Motor neuron (in vitro differentiated cells): ENCODE measurements at places on chromosomes 4 and X. TPM values are rescaled to one million over a fixed set of nuclear protein-coding genes. Genes with fewer than 3 reads are reported as not detected.

CSAG3 gene
- not detected in 2 replicates for total RNA-seq

HDX gene
- 5.7 and 10.6 TPM in 2 replicates for total RNA-seq

BEX3 gene
- 425 and 433 TPM in 2 replicates for total RNA-seq

STATH gene
- total RNA-seq, result not detected in 2 replicates

FAM184B gene
- 0.63 and 0.65 TPM in 2 replicates for total RNA-seq

GATA1 gene
- total RNA-seq, result 0.16 TPM in 1 of 2 replicates, not detected in the other

LARP1B gene
- 18.4 and 19.7 TPM in 2 replicates for total RNA-seq

TSC22D3 gene
- total RNA-seq, result 62.0 and 64.9 TPM in 2 replicates

GSX2 gene
- 0.33 and 0.38 TPM in 2 replicates for total RNA-seq

DNA sequence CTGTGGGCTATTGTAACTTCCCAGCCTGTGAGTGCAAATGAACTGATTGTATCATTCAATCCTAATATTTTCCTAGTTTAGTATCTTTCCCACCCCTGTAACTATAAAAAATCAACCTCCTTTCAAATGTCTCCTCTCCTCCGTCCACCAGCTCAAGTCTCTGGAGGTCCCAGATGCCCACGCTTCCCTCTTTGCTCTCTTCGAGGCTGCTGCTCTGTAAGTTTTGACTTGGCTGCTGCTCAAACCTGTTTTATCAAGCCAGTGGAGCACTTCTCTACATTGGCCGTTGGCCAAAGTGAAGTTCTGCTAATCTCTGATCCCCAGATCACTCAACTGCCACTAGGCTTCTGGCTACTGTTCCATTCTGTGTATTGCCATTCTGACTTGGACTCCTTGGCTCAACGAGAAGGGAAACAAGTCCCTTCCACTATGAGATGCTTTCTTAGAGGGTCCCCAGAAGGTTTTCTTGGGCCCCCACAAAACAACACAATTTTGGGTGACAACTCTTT, 60.7 kb upstream of the RAPGEF2 start:
- no peak for ATAC-seq

GRCh38 chrX:3250966-3251365, 95.5 kb downstream of the MXRA5 start:
- no peak for ATAC-seq

DNA sequence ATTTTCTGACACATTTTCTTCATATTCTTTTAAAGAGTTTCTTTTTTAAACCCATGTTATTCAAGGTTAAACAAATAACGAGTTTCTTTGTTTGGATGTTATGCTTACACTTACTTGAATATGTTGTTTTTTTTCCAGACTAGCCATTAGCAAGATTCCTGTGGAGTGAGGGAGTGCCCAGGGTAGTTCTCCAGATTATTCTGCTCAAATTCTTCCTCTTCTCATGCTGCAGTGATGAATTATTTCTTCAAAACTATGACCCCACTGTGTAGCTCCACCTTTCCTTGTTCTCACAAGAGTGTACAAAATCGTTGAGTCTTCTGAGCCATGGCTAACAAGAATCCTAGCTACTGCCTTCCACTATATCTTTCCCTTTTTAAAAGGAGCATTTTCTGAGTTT, 134.1 kb upstream of the ELOVL6 start:
- ATAC-seq, result no peak

DNA sequence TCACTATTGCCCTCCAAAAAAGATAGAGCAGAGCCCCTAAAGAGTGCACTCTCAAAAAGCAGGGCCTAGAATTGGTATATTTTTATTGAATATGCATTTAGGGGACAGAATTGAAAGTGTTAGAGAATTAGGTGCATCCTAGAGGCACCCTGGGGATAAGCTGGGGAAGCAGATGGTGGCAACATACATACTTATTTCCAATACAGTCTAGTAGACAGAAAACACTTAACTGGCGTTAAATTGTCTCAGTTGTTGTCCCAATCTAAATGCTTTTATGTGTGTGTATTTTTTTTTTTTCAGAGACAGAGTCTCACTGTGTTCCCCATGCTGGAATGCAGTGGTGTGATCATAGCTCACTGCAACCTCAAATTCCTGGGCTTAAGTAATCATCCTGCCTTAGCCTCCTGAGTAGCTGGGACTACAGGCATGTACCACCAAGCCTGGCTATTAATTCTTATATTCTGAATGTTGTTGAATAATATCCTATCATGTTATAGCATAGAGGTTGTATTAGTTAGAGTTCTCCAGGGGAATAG, 481.8 kb downstream of the GRXCR1 start:
- no peak for ATAC-seq

GRCh38 chr4:80500613-80501012, 165.1 kb downstream of the CFAP299 start:
- no peak for ATAC-seq

DNA sequence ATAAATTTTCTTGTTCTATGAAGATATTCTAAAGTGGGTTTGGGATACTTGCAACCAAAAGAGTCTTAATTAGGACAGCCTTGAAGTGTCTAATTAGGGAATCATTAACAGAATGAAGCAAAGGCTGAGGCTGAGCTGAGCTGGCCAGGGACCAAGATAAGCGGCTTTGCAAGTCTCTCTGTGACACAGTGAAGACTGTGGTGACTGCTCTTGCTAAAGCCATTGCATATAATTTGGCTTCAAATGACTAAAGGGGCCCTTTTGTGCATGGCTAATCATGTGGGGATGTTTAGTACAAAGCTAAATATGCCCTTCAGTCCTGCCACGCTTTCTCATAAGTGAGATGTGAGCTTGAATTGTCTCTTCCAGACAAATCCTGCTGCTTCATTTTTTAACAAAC, 31.2 kb upstream of the GYPA start:
- no peak for ATAC-seq

DNA sequence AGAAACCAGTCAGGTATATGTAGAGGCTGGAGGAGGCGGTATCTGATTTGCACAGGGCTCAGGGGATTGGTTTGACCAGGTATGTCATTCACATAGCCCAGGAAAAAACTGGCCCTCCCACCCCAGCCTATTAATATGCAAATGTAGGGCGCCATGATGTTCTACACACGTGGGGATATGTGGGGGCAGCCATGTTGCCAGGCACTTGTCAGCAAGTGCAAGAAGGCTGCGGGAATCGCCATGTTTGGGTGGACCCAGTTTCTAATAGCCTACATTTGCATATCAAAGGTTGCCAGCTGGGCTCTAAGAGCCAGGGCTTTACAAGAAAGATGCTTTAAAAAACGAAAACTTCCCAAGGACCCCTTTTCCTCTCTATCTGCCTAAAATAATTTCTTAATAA, 335.1 kb downstream of the SMARCA1 start:
- peak; percentile 73 for ATAC-seq

DNA sequence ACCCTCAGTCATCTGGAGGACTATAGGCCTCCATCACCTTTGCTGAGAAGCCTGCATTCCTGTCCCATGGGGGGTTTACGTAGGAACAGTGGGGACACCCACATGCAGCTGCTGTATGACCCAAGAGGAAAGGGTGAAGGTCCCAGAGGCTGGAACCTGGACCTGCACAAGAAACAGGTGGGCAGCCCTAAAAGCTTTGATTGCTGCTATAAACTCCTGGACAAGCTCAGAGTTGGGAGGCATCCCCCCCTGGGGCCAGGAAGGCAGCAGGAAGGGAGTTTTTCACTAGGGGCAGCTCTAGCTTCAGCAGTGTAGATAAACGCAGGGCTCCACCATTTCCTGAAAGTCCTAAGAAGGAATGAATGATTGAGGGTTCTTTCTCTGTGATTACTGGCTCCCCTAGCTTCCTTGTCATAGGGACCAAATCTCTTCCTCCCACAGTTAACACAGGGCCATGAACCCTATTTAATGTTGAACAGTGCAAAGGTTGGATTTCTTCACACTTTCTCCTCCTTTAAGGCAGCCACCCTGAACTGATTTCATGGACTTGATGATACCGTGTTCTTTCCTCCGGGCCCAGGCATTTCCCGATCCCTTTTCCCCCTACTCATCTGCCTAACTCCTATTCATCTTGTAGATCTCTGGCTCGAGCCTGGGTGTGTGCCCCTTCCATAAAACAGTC, 84.2 kb downstream of the CHRNA9 start:
- no peak for ATAC-seq

GRCh38 chr4:89379511-89380044, 72.0 kb upstream of the GPRIN3 start:
- no peak for ATAC-seq

- no peak for ATAC-seq
Measured at GRCh38 chr4:56752985-56753384, 68.5 kb downstream of the SPINK2 start.

DNA sequence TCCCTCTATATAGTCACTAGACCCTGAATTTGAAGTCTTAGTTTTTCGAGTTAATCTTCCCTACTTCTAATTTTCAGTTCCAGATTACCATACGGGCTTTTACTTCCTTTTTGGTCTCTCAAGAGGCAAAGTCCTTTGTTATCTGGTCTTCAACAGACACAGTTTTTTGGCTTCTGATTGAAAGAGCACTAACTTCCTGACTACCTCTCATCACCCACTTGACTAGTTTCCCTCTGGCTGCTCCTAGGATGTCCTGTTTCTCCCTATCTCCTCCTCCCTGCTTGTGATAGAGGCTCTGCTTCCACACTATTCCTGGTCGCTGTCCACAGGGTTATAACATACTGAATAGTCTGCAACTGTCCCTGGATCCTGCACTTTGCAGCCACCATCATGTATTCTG, 16.7 kb upstream of the WDR44 start:
- no peak for ATAC-seq

- no peak for ATAC-seq
Measured at GRCh38 chr4:156958276-156959074, 13.1 kb downstream of the PDGFC start.

GRCh38 chr4:180618396-180618795, 1624.8 kb upstream of the TENM3 start:
- no peak for ATAC-seq

- no peak for ATAC-seq
Measured at GRCh38 chrX:107398115-107398514, 51.3 kb upstream of the FRMPD3 start.

DNA sequence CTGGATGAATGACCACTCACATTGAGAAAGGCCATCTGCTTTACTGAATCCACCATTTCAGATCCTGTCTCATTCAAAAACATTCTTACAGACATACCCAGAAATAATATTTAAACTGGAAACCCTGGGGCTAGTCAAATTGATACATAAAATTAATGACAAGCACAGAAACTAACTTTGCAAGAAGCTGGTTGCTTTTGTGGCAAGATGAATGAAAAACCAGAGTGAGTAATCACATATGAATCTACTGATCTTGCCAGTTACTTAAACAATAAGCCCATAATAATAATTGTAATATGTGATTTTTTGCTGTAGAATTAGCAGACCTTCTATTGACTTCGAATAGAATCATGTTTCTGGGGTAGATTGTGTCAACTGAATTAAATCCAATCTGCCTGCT, 235.1 kb downstream of the PPARGC1A start:
- no peak for ATAC-seq

GRCh38 chr4:142379277-142380051, 466.6 kb downstream of the INPP4B start:
- no peak for ATAC-seq

GRCh38 chr4:170770664-170771063, 680.9 kb upstream of the AADAT start:
- no peak for ATAC-seq

GRCh38 chr4:612749-613125, 12.6 kb upstream of the PDE6B start:
- ATAC-seq, result no peak

DNA sequence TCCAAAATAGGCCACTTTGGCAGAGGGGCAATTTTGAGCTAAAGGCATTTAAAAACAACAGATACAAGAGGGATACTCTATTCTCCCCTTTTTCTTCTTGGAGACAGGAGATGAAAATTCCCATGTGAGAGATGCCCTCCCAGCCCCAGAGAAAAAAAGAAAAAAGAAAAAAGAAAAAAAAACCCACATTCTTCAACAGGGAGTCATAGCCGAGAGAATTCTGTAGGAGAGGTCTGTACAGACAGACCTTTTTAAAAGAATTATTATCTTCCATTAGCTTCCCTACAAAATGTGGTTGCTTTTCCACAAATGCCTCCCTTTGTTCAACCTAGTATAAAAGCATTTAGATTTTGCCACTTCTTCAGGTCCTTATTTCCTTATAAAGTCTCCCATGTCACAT, 89.9 kb downstream of the SPCS3 start:
- no peak for ATAC-seq

- no peak for ATAC-seq
Measured at GRCh38 chrX:38236901-38237615, 16.4 kb upstream of the SRPX start.

DNA sequence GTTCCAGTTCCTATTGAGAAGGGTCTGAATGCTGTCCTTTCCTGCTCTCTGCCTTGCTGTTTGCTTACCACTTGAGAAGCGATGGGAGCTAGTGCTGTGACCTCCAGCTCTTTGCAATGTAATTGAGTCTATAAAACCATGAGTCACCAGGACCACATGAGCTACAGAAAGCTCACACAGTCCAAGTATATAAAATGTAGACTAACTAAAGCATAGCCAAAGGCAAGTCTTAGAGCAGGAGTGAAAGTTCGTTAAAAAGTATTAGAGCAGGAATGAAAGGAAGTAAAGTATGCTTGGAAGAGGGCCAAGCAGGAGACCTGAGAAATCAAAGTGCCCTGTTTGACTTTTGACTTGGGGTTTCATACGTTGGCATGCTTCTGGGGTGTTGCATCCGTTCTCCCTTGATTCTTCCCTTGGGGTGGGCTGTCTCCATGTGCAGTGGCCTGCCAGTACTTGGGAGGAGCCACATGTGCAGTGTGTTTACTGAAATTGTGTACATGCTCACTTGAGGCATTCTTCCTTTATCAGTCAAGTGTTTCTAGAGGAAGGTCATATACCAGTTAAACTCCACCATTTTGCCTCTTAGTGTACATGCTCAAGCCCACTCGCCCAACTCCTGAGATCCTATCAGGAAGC, 71.3 kb upstream of the KIT start:
- no peak for ATAC-seq

GRCh38 chr4:155032521-155033229, 175.8 kb upstream of the NPY2R start:
- no peak for ATAC-seq
